Activated CD8-positive, alpha-beta memory T cell treated with anti-CD3 and anti-CD28 coated beads for 48 hours (primary cell): ENCODE measurements at places on chromosomes 2 and 18.

DNA sequence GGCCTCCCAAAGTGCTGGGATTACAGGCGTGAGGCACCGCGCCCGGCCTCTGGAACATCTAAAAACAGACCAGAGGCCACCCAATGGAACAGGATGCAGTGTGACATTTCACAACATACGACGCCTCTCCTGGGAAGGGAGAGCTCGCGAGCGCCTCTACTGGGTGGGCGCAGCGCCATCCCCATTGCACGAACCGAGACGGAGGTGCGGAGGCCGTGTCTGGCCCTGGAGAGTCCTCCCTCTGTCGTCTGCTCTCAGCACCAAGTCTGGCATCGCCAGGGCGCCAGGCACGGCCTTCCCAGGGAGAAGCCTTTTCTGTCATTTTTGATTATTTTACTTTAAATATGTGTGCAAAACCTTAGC is 9.4 kb upstream of the GBX2 start:
- DNase-seq = no peak

- no peak for DNase-seq
These were observed 376.4 kb upstream of the ATP5MC3 start for GRCh38 chr2:175557810-175558377.

DNA sequence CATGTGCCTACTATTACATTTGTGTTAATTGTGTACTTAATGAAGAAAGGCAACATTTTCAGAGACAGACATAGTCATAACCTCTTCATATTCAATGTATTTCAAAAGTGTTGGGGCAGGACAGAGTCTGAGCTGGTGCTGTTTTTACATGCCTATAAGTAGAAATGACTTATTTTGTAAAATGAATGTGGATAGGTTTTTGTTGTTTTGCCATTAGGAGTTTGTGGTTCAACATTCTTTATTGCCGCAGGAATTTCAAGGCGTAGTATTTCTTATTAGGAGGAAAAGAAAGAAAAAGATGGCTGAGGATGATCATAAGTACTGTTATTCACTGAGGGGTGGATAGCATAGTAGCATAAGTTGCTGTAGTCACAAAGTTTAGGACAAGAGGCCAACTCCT is 21.2 kb upstream of the ASXL3 start:
- DNase-seq = no peak

DNA sequence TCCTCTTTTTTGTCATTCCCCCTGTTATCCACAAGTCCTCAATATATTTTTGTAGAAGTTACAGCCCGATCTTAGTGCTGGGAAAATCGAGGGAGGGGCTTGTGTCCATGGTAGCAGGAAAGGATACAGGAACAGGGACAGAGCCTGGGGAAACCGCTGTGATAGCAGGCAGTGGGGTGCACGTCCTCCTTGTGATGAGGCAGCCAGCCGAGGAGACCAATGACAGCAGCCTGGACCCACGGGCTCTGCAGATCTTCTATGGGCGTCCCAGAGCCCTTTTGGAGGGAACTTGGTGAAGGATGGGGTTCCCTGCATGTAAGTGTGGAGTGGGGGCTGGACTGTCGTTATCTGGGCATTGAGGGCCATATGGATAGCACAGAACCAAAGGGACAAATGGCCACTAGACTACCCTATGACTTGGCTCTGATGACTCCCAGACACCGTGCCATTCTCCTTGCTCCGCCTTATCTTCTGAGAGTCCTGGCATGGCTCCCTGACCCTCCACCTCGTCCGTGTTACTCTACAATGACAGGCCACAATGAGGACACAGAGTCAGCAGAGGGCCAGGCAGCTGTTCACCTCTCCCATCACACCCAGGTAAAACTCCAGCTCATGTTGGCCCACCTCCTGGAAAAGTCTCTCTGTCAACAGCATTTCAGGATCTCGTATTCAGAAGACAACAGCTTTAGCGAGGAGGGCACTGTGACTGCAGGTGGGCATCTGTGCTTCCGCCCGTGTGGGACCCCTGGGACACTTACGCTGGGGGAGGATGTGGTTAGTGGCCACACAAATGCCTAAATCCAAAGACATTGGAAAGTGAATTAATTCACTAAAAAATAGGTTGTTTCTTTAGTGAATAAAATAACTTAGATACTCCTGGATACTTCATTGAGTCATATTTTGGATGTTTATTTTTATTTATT is 100.1 kb downstream of the VAPA start:
- no peak for DNase-seq

DNA sequence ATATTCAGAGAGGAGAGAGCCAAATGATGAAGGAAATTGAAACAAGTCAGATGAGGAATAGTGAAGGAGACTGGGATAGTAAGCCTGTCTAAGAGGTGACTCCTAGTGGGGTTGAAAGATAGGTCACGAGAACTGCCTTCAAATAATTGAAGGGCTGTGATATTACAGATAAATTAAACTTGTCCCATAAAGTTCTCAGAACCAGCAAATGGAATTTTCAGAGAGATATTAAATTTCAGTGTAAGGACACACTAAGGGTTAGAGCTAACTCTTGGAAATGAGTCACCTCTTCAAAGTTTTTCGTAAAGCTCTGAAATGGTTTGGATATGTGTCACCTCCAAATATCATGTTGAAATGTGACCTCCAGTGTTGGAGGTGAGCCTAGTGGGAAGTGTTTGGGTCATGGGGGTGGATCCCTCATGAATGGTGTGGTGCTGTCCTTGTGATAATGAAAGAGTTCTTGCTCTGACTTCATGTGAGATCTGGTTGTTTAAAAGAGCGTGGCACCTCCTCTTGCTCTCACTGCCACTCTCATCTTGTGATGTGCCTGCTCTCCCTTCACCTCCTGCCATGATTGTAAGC is 87.3 kb downstream of the BABAM2 start:
- DNase-seq = no peak

GRCh38 chr2:102080451-102081242 is 61.9 kb upstream of the IL1R1 start:
- no peak for DNase-seq

DNA sequence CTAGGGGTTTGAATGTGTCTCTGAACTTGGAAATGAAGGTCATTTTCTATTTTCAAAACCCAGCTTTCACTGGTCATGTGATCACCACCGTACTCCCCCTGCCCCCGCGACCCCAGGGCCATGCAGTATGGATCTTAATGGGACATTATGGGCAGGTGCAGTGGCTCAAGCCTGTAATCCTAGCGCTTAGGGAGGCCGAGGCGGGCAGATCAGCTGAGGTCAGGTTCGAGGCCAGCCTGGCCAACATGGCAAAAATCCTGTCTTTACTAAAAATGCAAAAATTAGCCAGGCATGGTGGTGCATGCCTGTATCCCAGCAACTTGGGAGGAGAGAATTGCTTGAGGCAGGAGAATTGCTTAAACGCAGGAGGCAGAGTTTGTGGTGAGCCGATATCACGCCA is 77.3 kb downstream of the ITGB1BP1 start:
- DNase-seq = no peak

GRCh38 chr2:64980183-64980582 is 9.0 kb upstream of the SLC1A4 start:
- no peak for DNase-seq

- DNase-seq = no peak
These were observed 69.9 kb downstream of the RHOB start for GRCh38 chr2:20516646-20517341.

- DNase-seq = no peak
These were observed 106.6 kb downstream of the FHOD3 start for GRCh38 chr18:36403896-36404820.

GRCh38 chr2:20467789-20468548 is 21.1 kb downstream of the RHOB start:
- DNase-seq = no peak

- DNase-seq = no peak
These were observed 7.3 kb downstream of the CEBPZ start for GRCh38 chr2:37224063-37224462.

GRCh38 chr18:63084219-63084618 is 235.3 kb downstream of the BCL2 start:
- no peak for DNase-seq

DNA sequence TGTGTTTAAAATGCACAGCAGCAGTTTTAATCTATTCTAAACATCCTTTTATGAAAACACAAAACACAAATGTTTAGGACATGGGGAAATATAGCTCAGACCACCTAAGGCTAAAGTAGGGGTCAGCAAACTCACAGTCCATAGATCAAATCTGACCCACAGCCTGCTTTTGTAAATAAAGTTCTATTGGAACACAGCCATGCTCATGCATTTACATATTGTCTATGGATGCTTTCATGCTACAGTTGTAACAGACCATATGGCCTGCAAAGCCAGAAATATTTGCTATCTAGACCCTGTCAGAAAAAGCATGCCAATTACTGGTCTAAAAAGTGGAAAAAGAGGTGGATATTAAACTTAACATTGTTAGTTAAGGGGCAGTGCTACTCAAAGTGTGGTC is 1105.4 kb upstream of the KLHL29 start:
- DNase-seq = no peak

- no peak for DNase-seq
These were observed 561.9 kb downstream of the ARHGAP15 start for GRCh38 chr2:143691121-143691520.

DNA sequence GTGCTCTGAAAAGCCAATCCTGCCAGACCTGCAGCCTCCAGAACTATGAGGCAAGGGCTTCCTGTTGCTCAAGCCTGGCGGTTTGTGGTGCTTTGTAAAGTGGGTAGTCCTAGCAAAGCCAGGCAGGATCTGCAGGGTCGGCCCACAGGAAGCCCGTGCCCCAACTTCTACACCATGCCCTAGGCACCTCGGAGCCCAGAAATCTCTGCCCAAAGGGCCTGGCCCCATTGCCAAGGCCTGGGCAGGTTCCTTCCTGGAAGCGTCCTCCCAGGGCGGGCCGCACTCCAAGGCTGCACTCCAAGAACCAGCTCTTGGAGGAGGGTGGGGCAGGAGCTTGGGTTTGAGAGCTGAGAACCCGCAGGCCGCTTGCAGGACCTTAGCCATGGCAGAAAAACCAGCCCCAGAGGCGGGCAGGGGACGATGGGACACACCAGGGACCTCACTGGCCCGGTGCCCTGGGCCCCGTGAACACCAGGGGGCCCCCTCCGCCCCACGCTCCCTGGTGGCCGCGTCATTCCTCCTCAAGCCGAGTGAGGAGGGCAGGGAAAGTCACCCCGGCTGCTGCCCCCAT is 37.2 kb upstream of the ID2 start:
- DNase-seq = no peak

DNA sequence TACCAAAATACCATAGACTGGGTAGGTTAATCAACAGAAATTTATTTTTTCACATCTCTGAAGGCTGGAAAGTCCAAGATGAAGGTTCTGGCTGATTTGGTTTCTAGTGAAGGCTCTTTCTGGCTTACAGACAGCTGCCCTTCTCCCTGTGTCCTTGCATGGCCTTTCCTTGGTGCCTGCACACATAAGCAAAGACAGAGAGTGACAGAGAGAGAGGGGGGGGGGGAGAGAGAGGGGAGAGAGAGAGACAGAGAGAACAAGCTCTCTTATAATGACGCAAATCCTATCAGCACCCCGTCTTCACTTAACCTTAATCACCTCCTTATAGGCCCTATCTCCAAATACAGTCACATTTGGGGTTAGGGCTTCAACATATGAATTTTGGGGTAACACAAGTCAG is 53.9 kb downstream of the INO80C start:
- DNase-seq = no peak

DNA sequence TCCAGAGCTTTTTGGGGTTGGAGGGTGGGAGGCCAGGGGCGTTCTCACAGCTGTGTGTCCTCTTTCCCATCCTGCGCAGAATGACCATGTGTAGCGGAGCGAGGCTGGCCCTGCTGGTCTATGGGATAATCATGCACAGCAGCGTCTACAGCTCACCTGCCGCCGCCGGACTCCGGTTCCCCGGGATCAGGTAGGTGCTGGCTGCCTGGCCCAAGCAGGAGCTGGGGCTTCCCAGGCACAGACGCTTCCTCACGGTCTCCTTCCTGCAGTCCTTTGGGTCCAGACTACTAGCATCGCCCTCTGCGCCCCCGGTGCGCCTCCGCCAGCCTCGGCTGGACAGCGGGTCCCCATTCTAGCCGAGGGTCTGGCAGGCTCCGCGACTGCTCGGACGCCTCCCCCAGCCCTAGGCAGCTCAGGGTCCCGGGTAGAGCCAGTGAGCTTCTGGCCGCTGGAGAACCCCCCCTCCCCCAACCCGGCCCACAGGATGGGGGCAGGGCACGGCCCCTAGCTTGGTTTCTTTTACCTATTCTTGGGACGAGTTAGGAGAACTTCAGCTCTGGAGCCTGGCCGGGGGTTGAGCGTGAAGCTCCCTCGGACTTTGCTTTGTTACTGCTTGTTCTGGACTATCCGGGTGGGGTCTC is 756 bp downstream of the ADCYAP1 start:
- DNase-seq = no peak

DNA sequence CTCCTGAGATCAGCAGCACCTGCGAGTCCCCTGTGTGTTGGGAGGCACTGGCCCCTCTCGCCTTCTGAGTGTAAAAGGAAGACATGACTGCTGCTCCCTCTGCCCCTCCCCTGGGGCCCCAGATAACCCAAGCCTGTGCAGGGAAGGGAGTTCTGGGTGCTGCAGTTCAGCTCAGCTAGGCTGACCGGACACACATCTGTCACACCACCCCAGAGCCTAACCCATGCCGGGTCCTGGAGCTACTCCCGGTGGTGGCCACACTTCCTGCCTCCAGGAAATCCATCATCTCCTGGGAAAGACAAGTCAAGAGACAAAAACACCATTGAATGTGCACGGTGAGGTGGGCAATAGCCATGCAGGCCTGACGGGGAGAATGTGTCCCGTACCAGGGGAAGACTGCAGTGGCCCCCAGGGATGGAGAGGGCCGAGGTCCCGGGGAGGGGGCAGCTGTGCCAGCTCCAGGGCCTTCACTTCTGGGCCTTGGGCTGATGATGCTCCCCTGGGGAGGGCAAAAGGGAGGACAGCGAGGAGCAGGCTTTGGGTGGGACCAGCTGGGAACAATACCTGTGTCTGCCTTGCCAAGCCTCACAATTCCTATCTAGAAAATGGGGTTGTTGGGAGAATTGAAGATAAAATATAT is 210.6 kb downstream of the TFCP2L1 start:
- no peak for DNase-seq

DNA sequence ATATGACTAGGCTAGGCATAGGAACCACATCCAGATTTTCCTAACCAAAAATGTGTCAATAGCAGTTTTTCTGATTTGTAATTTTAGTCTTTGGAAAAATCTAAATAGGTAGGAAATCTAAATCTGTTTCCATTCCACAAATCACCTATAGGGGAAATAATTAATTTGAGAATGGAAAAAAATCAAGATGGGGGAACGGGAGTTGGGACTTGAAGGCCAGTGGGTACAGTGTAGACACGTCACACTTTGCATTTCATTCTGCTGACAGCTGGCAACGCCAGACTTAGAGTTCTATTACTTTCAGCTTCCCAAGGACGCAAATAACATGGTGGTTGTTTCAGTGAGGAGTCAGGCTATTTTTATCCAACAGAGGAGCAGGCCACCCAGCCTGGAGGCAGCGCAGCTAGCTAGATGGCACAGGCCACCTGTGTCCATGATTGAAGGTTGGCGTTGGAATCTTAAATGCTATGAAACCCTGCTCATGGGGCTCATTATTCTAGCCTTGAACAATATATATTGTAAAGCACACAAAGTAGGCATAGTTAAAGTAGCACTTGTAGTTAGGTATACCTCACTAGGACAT is 23.4 kb downstream of the HNRNPA3 start:
- DNase-seq = no peak

- no peak for DNase-seq
These were observed 53.7 kb downstream of the SGPP2 start for GRCh38 chr2:222477962-222478608.
